Glutamatergic neuron (in vitro differentiated cells): ENCODE measurements at places on chromosomes 11 and 22. TPM values are rescaled to one million over a fixed set of nuclear protein-coding genes. Genes with fewer than 3 reads are reported as not detected.

DNA sequence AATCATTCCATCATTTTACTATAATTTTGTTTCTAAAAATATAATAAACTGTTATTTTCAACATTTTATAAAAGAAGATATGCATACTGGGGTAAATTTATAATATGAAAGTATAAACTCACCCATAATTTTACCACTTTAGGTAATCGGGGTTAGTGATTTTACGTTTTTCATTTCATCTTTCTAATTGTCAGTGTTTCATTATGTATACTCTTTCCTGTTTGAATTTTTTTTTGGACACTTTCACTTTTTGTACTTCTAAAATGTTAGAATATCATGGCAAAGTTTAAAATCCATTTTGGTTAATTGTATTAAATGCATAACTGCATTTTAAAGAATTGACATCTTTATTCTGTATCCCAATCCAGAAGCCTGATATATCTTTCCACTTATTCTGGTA is 115.8 kb downstream of the METTL15 start:
- H3K4me1 ChIP-seq, result no peaks in the 10 kb centered on the region
- no peak for DNase-seq

DNA sequence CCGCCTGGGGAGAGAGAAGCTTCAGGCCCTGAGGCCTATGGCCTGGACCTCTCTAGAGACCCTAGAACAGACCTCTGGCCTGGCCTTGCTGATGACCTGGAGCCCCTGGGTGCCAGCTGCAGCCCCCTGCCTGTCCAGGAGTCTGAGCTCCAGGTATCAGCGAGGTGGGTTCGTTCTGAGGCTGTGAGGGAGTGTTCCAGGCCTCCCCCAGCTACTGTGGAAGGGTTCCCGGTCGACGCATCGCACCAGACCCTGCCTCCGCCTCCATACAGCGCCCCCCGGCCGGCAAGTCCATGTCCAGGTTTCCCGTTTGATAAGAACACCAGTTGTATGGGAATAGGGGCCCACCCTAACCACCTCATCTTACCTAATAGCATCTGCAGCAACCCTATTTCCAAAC is 111.1 kb downstream of the KCNQ1 start:
- peaks cover 4% of the 10 kb centered on the region for H3K27me3 ChIP-seq
- peak; percentile 6 for DNase-seq
- no peak overlapping the region for H3K27ac ChIP-seq
- H3K36me3 ChIP-seq, result peaks cover 25% of the 10 kb centered on the region
- H3K4me3 ChIP-seq, result no peak overlapping the region
- H3K4me1 ChIP-seq, result peaks cover 4% of the 10 kb centered on the region

GRCh38 chr22:31346733-31347250 is 646 bp upstream of the PATZ1 start:
- peaks cover 20% of the 10 kb centered on the region for H3K4me1 ChIP-seq
- DNase-seq, result peak; percentile 87
- no peaks in the 10 kb centered on the region for H3K36me3 ChIP-seq
- peaks cover 29% of the 10 kb centered on the region for H3K27me3 ChIP-seq
- peak overlapping the region; percentile 92 for H3K27ac ChIP-seq
- H3K4me3 ChIP-seq, result peak overlapping the region; percentile 85

DNA sequence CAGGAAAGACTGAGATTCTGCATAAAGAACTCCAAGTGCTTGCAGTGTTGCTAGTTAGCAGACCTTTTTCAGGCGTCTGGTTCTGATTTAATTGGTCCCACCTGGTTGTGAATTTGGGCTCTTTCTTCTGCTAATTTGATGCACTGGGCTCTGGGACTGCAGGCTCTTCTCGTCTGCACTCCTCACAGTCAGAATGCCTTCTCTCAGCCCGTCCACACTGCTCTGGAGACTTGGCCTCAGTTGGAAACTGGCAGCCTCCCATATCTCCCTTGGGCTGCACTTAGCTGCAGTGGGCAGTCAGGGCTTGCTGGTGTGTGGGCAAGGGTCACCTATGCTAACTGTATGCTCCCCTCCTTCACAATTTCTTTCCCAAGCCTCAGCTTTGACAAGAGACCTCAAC is 1.5 kb downstream of the TRIM6 start:
- no peak overlapping the region for H3K27ac ChIP-seq
- H3K27me3 ChIP-seq, result peaks cover 3% of the 10 kb centered on the region
- no peak for DNase-seq

DNA sequence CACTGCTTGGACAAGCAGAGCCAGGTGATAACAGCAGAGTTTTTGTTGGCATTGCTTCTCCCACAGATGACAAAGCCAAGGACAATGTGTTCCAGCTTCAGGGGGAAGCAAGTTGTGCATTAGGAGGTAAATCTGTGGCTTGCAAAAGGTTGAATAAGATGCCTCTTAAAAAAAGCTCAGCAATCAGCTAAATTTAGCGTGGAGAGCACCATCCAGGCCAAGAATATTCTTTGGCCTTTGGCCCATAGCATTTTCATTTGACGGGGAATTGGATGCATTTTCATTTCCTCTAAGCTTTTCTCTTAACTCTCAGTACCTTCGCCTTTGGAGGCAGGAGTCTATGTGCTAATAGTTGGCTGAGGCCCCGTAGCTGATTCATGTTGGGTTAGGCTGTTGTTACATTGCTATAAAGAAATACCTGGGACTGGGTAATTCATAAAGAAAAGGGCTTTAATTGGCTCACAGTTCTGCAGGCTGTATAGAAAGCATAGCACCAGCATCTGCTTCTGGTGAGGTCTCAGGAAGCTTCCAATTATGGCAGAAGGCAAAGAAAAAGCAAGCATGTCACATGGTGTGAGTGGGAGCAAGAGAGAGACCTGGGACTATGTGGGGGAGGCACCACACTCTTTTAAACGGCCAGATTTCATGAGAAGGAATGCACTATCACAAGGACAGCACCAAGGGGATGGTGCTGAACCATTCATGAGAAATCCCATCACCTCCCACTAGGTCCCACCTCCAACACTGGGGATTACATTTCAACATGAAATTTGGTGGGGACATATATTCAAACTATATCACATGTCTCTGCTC is 350.1 kb upstream of the C11orf87 start:
- no peak for DNase-seq
- no peak overlapping the region for H3K4me3 ChIP-seq
- H3K36me3 ChIP-seq, result peaks cover 8% of the 10 kb centered on the region
- H3K4me1 ChIP-seq, result peaks cover 10% of the 10 kb centered on the region
- H3K27me3 ChIP-seq, result no peaks in the 10 kb centered on the region

DNA sequence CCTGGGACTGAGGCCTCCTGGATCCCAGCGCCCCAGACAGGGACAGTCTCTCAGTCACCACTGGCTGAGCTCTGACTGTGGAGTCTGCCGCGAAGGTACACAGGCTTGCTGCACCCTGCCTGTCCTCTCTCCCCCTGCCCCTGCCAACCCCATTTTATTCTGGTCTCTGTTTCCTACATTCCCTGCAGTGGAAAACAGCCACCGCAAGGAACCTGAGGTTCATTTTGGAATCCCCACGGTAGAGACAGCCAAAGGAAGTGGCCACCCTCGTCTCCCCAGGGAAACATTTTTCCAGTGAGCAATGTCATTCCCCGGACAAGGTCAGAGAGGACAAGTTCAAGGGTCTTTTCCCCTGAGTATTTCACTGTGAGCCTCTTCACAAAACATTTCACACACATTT is 56.6 kb downstream of the FBXO7 start:
- peaks cover 9% of the 10 kb centered on the region for H3K27me3 ChIP-seq
- DNase-seq, result no peak
- H3K4me1 ChIP-seq, result peaks cover 38% of the 10 kb centered on the region

- DNase-seq, result no peak
- no peaks in the 10 kb centered on the region for H3K27me3 ChIP-seq
- no peak overlapping the region for H3K27ac ChIP-seq
- no peaks in the 10 kb centered on the region for H3K36me3 ChIP-seq
- H3K4me1 ChIP-seq, result no peaks in the 10 kb centered on the region
These were observed 34.3 kb downstream of the PRR5L start for GRCh38 chr11:36330411-36330810.

MUC5AC gene
- total RNA-seq, result not detected

SCARF2 gene
- total RNA-seq, result 3.4 TPM
